ENCODE measurements at places on chromosomes 11 and 22.

DNA sequence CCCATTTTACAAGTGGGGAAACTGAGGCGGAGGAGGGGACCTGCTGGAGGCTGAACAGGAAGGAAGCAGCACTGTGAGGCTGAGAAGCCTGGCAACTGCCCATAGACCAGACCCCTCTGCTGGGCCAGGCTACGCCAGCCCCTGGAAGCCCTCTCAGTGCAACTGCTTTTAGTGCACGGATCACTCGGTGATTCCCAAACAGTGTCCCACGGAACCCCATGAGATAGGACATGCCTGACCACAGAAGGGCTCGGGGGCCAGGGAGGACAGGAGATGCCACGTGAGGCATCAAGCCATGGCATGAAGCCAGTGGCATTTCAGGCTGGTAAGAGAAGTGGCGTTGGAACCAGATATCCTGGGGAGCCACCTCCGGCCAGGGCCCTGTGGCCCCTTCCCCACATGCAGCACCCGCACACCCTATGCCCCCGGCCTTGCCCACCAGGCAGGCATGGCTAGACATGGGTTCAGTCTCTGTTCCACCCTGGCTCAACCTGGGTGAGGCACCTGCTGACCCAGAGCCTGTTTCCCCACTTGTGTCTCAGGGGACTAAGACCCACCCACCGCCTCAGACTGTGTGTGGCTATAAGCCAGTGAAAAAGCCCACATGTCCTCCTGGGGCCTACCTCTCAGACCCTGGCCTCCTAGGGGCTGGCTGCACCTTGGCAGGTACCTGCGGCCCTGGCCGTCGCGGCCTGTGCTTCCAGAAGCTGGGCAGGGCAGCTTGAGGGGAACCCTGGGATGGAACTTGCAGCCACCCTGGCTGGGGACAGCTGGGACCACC is 84.1 kb downstream of the WNT7B start:
- no peak for DNase-seq

GRCh38 chr11:69848201-69848600 is 29.0 kb upstream of the FGF3 start:
- DNase-seq, result no peak

DNA sequence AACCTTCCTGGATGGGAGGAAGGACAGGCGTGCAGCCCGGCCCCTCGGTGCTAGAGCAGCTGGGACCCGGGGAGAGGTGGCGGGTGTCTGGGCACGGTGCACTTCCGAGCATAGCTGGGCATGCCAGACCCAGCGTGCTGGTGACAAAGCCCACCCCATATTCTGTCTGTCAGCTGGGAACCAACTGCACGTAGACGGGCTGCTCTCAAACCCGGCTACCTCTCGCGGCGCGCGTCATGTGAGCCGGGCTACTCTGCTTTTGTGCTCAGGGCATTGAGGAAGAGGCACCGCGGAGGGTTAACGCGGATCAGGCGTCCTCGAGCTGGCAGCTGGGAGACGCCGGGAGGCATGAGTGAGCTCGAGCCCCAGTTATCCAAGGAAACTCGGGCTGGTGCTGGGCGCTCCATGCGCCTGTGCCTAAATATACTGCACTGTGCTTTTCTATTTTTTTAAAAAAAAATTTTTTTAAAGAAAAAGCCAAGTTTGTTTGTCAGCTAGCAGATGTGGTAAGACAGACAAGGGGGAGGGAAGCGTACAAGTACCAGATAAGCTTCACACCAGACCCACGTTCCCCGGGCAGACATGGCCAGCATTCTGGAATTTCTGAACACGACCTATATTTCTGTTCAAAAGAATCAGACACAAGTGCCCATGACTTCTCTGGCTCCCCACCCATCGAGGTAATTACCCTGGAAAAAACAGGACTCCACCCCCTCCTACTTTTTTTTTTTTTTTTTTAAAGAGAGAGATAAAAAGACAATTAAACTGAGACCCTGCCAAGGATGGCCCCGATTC is 425.6 kb downstream of the SHANK2 start:
- no peak for DNase-seq

GRCh38 chr11:27331981-27332380 is 31.0 kb downstream of the CCDC34 start:
- DNase-seq, result no peak

- peak; percentile 69 for DNase-seq
Measured at GRCh38 chr11:18731949-18732821, 6.2 kb upstream of the IGSF22 start.

DNA sequence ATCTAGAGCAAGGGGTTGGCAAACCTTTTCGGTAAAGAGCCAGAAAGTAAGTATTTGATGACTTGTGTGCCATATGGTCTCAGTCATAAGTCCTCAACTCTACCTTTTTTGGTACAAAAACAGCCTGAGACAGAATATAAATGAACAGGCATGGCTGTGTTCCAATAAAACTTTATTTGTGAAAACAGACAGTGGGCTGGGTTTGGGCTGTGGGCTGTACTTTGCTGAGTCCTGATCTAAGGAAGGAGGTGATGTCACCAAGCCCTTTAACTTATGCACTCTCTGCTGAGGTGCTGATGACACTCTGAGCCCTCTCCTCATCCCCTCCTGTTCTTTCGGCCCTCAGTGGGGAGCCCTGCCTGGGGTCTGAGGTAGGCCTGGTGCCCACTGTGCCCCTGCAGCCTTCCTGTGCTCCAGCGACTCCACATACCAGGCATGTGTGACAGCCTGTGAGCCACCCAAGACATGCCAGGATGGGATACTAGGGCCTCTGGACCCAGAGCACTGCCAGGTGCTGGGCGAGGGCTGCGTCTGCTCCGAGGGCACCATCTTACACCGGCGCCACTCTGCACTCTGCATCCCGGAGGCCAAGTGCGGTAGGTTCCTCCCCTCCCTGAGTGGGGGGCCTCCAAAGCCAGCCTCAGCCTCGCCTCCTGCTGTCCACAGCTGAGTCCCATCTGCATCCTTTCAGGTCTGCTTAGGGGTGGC is 85.9 kb upstream of the MYOD1 start:
- DNase-seq, result no peak

DNA sequence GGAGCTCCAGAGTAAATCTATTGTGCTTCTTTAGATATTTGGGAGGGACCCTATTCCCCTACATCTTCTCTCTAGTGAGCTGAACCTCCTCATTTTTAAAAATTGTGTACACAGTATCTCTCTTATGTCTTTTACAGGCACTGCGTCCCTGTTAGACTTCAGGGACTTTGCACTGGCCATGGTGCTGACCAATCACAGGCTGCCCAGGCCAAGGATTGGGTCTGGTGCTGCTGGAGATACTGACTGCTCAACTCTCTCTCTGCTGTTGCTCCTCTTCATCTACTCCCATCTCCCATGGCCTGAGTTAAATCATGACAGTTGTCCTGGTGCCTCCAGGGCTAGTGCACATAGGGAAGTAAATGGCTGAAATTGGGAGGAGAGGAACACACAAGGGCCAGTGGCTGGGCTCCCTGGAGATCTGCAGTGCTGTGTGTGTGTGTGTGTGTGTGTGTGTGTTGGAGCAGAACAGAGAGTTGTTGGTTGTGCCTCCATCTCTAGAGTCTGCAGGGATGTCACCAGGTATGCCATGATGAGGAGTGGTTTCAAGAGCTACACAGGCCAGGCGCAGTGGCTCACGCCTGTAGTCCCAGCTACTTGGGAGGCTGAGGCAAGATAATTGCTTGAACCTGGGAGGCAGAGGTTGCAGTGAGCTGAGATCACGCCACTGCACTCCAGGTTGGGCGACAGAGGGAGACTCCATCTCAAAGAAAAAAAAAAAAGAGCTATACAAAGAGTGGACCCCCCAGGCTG is 155.3 kb downstream of the ST3GAL4 start:
- DNase-seq, result no peak

GRCh38 chr11:16318320-16318719 is 38.0 kb downstream of the SOX6 start:
- DNase-seq, result no peak

DNA sequence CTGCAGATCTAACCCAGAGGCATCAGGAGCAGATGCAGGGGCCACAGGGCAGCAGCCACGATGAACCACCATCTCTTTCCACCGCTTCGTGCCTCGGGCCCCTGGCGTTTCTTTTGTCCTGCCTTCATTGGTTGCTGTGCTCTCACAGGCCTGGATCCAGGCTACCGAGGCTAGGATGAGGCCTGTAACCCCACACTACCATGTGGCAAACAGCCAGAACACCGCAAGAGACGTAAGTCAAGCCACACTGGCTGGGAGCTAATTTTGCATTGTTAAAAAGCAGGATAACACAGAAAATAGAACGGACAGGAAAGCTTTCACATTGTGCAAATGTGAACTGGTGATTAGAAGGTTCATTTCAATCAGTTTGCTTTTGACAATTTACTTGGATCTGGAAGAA is 15.7 kb upstream of the ARFGAP3 start:
- no peak for DNase-seq

GRCh38 chr11:22389526-22390282 is 51.5 kb downstream of the SLC17A6 start:
- DNase-seq, result no peak

All from CD4-positive, alpha-beta T cell treated with Interleukin-21 for 1 hour (primary cell).